ENCODE measurements at places on chromosomes 1 and 21. TPM values are rescaled to one million over a fixed set of nuclear protein-coding genes. Genes with fewer than 3 reads are reported as not detected.

Gene OR2T29
- not detected for total RNA-seq

Gene RXFP4
- total RNA-seq, result not detected

Gene AIM2
- 0.74 TPM for total RNA-seq

Gene RHOU
- 29.5 TPM for total RNA-seq

GRCh38 chr1:245988393-245989078 is 518.5 kb downstream of the SMYD3 start:
- no peak for DNase-seq

GRCh38 chr21:41878831-41879189 is 334 bp downstream of the PRDM15 start:
- no peak for DNase-seq

GRCh38 chr1:57255945-57256344 is 167.9 kb downstream of the DAB1 start:
- no peak for DNase-seq

- peak; percentile 89 for DNase-seq
Observed at GRCh38 chr21:46060596-46061061, 37.3 kb upstream of the COL6A2 start.

GRCh38 chr1:39003794-39004193 is 12.7 kb downstream of the AKIRIN1 start:
- no peak for DNase-seq

- DNase-seq, result no peak
Observed at GRCh38 chr1:229318056-229318455, 24.8 kb downstream of the CCSAP start.

DNA sequence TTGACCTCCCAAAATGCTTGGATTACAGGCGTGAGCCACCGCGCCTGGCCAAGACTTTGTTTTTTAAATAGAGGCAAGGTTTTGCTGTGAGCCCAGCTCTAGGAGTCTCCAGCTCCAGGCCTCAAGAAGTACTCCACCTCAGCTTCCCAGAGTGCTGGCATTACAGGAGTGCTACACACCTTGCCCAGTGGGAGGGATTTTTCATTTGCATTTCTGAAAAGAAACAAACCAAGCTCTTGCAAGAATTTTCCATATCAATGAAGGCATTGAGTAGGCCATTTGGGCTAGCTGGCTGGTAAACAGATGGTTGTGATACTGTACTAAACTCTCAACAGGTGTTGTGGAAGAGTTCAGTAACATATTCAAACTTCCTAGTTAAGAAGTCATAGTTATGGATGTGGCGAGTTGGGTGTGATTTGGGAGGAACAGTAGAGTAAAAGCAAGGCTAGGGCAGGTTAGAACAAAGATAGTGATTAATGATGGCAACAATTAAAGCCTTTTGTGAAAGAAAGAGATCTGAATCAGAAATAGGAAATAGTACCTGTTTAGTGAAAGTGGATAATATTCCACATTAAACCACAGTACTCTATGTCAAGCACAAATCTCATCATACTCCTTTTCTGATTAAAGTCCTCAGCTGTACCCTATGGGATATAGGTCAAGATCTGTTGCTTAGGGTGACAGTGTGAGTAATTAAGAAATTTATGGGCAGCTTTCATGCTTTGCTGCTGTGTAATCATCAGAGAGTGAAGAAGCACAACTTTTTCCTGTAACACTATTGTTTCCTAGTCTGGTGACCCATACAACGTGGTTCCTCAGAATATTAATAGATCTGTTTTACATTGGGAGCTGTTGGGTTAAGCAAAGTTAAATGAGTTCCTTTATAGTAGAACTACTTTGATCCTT is 10.7 kb downstream of the AKIRIN1 start:
- no peak for DNase-seq

GRCh38 chr1:87981810-87982209 is 653.1 kb downstream of the LMO4 start:
- no peak for DNase-seq

DNA sequence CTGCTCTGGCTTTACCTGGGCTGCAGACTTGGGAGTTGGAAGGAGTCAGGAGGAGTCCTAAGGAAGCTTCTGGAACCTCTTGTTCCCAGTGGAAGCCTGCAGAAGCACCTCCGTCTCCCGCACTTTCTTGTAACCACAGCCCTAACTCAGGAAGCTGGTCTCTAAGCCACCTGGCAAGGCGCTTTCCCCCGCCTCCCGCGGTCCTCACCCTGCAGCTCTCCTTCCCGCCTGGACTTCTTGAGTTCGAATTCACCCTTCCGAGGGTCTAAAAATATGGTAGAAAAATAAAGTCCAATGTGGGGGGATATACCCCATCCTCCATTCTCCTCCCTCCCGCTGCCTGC is 15.1 kb downstream of the PAX7 start:
- DNase-seq, result no peak

- DNase-seq, result no peak
Observed at GRCh38 chr1:29113413-29114117, 10.1 kb downstream of the TMEM200B start.

DNA sequence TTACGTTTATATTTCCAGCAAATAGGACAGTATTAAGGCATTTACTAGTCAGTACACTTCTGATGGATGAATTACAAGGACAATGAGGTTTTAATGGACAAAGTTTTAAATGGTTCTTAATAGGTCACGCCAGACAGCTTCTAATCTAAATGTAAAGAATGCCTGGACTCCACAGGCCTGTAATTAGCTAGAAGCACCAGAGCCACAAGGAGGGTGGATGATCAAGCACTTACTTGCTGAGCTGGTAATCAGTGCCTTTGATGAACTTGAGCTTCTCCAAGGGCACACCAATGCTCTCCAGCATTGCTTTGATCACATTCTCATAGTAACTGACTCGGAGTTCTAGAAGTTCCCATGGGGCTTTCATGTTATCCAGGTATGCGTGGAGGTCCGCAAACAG is 6.8 kb downstream of the YARS1 start:
- no peak for DNase-seq

- DNase-seq, result no peak
Observed at GRCh38 chr1:211332036-211332616, 5.5 kb downstream of the TRAF5 start.

DNA sequence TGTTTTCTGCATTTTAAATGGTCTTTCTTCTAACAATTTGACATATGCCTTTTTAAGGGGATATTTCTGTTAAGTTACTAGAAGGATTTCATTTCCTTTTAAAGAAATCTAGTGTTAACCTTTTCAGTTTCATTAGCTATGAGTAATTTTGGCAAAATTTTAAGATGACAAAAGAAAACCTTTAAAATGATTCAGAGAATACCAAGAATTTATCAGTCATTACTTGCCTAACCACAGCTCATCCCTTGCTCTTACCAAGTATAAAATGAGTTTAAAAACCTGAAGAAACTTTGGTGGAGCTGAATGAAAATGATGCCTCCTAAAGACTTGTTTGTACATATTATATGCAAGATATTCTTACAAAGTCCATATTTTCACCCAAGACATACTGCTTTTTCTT is 101.7 kb downstream of the NEK7 start:
- DNase-seq, result no peak

- no peak for DNase-seq
Observed at GRCh38 chr1:34843392-34844251, 15.9 kb downstream of the SMIM12 start.

All from mesenteric fat pad (tissue), 1 donor.